ENCODE measurements at places on chromosomes 13 and 19.

DNA sequence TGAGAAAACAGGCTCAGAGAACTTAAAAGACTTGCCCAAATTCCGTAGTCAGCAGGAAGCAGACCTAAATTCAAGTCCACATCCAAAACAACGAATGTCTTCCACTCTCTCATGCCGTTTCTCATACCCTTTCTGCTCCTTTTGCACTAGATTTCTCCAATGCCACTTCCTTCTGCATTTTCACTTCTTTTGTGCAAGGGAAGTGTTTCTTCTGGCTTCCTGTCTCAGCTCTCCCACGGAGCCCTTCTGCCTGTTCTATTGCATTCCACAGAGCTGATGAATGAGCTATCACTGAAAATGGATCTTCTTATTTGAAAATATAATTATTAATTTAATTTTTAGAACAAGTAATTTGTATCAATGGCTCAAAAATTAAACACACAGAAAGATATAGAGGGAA, 56.1 kb upstream of the STK24 start:
- DNase-seq: no peak

DNA sequence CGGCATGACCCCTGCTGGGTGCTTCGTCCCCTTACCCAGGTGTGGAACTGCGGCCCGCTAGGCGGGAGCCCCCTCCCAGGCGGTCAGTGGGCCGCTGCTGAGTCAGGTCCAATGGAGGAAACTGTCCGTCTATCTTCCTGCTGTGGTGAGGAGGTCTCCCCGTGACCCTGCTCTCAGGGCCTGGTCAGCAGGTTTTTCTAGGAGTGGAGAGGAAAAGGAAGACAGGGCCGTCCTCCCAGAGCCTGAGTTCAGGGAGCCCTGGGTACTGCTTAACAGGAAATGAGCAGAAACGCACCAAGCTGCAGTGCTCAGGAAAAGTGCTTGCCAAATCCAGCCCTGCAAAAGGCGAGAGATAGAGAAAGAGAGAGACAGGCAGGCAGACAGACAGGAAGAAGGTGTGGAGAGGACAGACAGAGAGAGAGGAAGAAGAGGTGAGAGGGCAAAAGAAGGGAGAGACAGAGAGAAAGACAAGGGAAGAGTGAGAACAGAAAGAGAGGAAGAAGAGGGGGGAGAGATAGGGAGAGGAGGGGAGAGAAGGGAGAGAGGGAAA, 10.3 kb downstream of the SH3GL1 start:
- DNase-seq: no peak

DNA sequence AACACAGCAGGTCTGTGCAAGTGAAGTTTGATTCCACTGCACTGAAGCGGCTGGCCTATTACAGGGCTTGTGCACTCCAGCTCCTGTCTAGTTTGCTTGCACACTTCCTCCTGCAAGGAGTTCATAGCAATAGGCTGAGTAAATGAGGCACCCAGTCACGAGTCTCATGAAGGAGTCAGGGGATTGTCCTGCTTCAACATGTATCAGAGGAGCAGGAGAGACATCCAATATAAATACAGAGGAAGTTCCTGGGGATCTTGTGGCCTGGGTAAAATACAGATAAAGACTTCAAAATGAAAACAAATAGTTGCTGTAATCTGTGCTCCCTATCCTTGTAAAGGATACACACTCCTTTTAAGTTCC, 259.9 kb downstream of the SLITRK1 start:
- no peak for DNase-seq

DNA sequence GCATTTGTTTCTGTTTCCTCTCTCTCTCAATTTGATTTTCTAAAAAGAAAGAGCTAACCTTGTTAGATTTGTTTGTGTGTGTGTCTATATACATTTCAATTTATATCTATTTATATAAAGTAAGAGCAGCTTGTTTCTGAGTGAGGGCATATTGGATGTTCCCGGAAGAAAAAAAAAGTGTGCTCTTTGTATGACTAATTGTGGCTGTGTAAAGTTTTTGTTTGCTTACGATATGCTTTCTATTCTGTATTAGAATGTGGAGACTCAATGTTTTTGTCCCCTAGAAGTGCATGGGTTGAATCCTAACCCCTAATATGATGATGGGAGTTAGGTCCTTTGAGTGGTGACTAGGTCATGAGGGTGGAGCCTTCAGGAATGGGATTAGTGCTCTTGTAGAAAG, 66.6 kb upstream of the C1QTNF9B start:
- DNase-seq: no peak
